LHCN-M2 (cell line): ENCODE measurements at places on chromosomes 13 and 19. TPM values are rescaled to one million over a fixed set of nuclear protein-coding genes. Genes with fewer than 3 reads are reported as not detected.
A peak's percentile ranks its signal among the peaks of the same experiment; 100 is the strongest.

CEACAM5 gene
- not detected in 2 replicates for total RNA-seq

PET100 gene
- 6.4 and 13.1 TPM in 2 replicates for total RNA-seq

DNA sequence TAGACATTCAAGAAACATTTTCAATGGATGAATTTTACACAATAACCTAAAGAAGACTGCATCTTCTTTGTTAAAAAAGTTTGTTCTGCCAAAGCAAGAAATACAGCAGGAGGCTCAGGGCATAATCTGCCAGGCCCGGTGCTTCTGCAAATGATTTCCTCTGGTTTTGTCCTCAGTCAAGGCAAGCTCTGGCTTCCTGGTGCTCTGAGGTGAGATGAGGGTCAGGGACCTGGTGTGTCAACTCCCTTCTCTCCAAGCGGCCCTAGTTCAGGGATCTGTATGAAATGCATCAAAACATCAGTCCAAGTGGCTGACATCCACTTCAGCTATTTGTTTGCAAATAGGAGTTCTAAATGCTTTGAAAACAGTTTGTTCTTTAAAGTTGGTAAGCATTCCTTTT is 31.6 kb downstream of the LACC1 start:
- no peak for DNase-seq

GMIP gene
- total RNA-seq = 5.6 and 9.5 TPM in 2 replicates

DNA sequence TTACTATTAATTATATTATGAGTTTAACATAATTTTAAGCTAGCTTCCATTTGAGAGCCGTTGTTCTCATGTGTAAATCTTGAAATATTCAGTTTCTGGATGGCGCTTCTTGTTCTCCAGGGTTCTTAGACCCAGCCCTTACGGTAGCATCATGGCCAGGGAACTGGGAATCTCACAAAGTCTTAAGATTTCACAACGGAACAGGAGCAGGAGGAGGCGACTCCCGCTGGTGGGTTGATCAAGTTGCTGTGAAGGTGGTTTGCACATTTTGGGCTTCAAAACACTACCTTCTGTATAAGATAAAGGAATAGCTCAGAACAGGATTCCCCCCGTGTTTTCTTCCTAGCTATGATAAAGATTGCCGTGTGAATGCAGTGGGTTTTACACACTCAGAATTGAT is 2.8 kb downstream of the NAXD start:
- DNase-seq = no peak

- DNase-seq = no peak
Observed at GRCh38 chr13:75305059-75305458, 176.9 kb downstream of the TBC1D4 start.

DNA sequence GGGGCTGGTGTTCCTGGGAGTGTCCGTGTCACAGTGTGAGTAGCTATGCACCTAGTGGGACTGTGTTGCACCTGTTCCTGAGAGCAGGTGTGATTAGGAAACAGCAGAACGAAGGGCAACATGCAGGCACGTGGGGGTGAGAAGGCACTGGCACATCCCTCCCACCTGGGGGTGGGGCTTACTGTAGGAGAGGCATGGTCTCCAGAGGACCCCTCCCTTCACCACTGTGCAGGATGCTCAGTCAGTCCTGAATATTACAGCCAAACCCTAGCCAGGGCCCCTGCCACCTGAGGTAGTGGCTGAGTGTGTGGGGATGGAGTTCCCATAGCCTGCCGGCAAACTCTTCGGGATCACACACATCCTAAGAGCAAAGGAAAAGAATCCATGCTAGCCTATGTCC is 99.2 kb downstream of the ZDHHC20 start:
- DNase-seq = no peak

DNA sequence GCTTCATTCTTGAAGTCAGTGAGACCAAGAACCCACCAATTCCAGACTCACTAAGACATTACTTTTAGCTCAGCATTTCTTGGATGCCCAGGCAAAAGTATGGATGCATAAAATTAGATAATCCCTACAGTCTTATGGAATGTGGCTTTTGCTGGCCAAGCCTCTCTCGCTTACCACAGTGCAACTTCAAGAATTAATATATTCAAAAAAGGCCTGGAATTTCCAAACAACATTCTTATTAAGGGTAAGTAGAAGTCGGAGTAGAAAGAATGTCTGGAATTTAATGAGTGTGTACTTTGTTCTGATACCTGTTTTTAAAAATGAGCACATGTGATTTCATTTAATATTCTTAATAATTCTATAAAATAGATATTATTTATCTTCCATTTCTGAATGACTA is 302.4 kb upstream of the TMTC4 start:
- DNase-seq = no peak

ZNF578 gene
- 2.0 and 5.6 TPM in 2 replicates for total RNA-seq

NOTCH3 gene
- 10.3 and 13.8 TPM in 2 replicates for total RNA-seq

- DNase-seq = no peak
Observed at GRCh38 chr19:15037586-15037985, 11.7 kb upstream of the CASP14 start.

DNA sequence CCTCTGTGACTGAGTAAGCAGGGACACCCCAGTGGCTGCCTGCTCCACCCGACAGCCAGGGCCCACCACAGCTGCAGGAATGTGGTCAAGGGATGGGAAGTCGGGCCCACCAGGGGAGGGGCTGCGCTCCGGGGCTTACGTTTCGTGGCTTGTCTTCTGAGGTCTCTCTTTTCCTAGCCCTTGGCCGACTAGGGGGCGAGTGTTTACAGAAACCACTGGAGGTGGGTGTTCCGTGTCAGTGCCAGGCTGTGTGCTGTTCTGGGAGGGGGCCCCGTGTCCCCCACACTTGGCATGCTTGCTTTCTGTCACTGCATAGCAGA is 4.5 kb downstream of the ADAT3 start:
- DNase-seq = no peak

DNA sequence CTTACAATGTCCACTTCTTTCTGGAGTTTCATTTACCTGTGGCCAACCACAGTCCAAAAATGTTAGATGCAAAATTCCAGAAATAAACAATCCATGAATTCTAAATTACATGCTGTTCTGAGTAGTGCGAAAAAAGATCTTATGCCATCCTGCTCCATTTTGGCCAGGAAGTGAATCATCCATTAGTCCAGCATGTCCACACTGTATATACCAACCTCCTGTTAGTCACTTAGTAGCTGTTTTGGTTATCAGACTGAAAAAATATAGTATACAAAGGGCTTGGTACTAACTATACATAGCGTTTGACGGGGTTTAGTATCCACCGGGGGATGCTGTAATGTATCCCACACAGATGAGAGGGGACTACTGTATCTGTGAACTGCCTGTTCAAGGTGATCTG is 618.0 kb upstream of the ARGLU1 start:
- DNase-seq = no peak

DNA sequence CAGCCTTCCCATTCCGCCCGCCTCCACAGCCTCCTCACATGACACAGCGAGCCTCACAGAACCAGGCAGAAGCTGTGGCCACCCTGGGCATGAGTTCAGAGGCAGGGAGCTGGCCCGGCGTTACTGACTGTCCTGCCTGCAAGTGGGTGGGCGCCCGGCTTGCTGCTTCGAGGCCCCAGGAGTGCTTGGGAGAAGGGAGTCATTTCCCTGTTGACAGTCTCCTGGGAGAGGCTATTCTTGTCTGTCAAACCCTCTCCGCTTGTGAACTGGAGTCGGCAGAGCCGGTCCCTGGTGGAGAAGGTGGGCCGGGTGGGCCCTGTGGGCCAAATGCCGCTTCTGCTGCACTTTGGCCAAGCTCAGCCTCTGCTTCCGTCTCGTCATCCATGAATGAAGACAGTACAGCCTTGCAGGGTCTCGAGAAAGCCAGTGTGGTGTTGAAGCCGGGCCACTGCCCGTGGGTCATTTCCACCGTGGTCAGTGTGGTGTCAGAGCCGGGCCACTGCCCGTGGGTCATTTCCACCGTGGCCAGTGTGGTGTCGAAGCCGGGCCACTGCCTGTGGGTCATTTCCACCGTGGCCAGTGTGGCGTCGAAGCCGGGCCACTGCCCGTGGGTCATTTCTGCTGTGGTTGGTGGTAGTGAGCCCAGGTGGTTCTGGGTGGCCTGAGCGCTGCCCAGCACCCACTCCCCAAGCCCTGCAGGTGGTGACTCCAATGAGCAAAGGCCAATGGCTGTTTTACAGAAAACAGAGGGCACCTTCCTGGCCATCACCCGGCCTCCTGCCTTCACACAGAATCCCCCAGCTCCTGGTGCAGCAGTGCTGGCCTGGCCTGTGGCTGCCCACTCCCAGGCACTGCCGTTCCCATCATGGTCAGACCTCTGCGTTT is 13.5 kb upstream of the F7 start:
- DNase-seq = no peak

DNA sequence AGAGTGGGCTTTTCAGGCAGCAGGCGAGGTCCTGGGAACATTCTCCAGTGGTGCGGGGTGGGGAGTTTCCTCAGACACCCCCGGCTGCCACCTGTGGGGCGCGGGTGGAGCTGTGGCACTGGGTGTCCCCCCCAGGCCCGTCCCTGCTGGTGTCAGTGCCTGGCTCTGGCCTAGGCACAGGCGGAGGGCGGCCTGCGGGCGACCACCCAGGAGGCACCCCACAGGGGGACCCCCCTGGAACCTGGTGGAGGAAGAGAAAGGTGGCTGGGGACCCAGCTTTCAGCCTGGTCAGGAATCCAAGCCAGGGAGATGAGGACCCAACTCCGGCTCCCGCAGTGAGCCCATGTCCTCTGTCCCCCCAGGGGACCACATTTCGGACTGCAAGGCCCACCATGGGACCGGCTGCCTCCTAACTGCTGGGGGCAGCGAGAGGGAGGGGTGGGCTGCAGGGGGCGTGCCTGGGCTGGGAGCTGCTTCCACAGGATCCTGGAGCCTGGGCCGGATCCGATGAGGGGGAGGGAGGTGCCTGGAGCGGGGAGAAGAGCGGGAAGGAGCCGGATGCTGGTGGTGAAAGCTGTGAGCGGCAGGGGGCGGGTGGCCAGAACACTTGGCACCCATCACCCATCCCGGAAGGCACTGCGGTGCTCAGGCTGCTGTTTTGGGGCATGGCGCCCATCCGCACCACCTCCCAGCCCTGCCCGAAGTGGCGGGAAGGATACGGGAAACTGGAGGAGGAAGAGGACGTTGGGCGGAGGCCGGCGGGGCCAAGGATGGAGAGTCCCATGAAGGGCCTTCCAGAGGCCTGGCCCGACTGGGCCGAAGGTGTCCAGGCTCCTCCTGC is 5.5 kb upstream of the CTXN1 start:
- DNase-seq = no peak

SOX1 gene
- total RNA-seq = not detected in 2 replicates

TSSK6 gene
- total RNA-seq = 2.4 TPM in 2 replicates

GRCh38 chr19:16016226-16017137 is 59.8 kb upstream of the TPM4 start:
- no peak for DNase-seq

DNA sequence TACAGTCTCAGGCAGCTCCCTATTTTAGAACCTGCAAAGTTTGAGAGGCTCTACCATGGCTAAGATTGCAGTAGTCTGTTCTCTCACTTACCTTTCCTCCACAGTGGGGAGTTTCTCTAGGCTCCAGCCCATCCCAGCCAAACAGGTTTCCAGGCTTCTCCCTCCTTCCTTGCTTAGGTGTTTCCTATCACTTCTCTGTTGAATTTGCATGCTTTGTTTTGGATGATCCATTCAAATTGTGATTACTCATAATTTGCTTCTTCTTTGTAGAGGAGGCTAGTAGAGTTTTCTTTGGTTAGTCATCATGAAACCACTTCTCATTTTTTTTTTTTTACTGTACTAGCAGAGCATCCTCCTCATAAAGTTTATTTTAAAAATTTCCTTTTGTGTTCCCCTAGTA is 1242.2 kb upstream of the MIR17HG start:
- peak; percentile 50 for DNase-seq

CCDC169 gene
- 6.5 and 8.1 TPM in 2 replicates for total RNA-seq

- DNase-seq = no peak
Observed at GRCh38 chr19:40610396-40611064, 9.4 kb downstream of the LTBP4 start.

- peak; percentile 6 for DNase-seq
Observed at GRCh38 chr13:21324803-21325202, 134.3 kb downstream of the ZDHHC20 start.

SYNGR4 gene
- total RNA-seq = not detected in 2 replicates

GRCh38 chr19:40803857-40804782 is 5.1 kb downstream of the EGLN2 start:
- DNase-seq = no peak

DNA sequence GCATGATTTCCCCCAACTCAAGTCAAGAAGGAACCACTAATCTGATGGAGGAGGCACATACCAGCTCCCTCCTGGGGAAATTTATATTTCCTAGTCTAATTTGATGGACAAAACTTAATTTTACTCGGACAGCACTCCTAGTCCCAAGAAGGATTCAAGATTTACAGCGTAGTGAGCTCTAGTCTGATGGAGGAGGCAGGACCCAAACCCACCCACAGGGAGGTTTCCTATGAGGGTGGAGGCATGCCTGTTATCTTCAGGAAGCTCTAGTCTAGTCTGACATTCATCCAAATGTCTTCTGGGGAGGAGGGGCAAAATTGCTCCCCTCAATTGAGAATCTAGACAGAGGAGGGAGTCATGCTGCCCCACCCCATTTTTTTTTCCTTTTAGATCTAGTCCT is 10.4 kb upstream of the BCL3 start:
- no peak for DNase-seq

DNA sequence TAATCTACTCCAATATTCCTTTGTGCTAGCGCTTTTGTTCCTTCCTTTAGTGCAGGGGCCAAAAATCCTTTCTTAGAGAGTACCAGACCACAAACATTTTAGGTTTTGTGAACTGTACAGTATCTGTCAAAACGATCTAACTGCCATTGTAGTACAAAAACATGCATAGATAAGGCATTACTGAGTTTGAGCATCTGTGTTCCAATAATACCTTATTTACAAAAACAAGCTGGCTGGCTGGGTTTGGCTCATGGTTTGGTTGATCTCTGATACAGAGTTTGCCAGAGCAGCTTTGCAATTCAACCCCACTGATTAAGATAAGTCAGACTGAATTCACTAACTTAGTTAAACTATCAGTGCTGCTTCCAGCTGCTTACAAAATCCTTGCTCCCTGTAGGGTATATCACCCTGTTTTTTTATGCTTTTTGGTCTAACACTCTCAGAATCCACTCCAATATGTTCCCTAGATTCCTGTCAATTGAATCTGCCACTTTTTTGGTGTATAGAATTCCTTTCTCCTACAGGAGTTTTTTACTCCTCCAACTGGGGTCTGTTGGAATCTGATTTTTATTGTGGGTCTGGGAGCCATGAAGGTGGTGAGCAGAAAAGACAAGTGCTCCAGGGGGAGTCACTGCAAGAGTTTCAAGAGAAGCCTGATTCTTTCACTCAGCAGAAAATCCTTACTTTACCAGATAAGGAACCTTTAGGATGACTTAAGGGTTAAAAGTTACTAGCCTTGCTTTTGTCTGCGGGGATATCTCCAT is 1399.4 kb downstream of the EFNB2 start:
- DNase-seq = no peak

ZNF723 gene
- not detected in 2 replicates for total RNA-seq

ICAM4 gene
- total RNA-seq = not detected in 2 replicates
